Activated effector memory CD4-positive, alpha-beta T cell treated with Interleukin-2 at 50 U/mL for 16 hours (primary cell): ENCODE measurements at places on chromosomes 3 and 15.

- DNase-seq: no peak
These were observed 77.4 kb upstream of the SLC4A7 start for GRCh38 chr3:27561576-27561975.

- no peak for DNase-seq
These were observed 86.7 kb downstream of the VGLL4 start for GRCh38 chr3:11556851-11557644.

- no peak for DNase-seq
These were observed 12.8 kb downstream of the LRRC28 start for GRCh38 chr15:99264125-99264524.

DNA sequence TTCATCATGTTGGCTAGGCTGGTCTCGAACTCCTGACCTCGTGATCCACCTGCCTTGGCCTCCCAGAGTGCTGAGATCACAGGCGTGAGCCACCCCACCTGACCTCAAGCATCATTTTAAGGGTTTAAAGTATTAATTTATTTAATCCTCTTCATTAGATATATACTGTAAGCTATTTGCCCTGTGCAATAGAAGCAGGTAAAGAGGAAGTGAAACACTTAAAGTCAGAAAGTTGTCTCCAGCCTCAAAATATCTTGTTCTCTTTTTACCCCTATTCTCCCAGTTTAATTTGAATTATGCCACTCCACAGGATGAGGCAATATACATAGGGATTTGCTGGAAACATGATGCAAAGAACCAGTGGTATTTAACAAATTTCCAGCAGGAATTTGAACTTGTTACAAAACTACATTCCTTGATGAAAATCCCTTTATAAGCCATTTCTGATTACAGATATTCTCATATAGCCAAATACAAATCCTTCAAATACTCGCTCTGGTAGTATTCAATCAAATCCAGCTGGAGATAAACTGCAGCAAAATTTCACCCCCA lies 2.0 kb downstream of the NDUFB5 start:
- DNase-seq: no peak

DNA sequence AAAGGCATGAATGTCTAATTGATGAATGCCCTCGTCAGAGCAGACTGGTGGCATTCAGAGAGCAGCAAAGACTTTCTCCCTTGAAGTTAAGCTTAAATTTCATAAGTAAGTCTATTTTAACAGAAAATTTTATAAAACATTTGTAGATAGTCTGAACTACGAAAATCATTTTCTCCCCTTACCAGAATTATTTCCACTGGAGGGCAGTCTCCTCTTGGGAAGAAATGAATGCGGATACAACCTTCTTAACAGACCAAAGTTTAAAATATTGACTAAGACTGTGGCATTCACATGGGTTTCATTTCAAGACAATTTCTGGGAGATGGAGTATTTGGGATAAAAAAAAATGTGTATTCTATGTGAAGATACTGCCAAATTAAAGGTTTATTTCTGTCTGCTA lies 669.0 kb downstream of the FHIT start:
- DNase-seq: no peak

- DNase-seq: no peak
These were observed 73.0 kb downstream of the COL8A1 start for GRCh38 chr3:99711351-99711750.

- no peak for DNase-seq
These were observed 567.7 kb upstream of the TBL1XR1 start for GRCh38 chr3:177764933-177765332.

DNA sequence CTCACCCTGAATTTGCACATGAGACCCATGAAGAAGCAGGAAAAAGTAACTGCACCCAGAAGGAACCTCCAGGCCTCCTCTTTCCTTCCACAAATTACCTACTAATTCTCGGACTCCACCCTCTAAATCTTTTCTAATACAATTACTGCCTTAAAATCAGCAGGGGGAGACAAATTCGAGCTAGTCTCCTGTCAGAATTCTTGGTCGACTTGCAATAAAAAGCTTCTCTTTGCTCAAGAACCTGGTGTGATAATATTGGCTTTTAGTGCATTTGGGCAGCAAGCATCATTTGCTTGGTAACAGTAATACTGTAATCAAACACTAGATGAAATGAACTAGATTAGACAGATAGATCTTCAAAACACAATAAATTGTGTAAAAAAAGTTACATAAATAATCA lies 281.9 kb downstream of the RAP2B start:
- DNase-seq: no peak

- no peak for DNase-seq
These were observed 8.2 kb downstream of the SLC6A6 start for GRCh38 chr3:14410503-14411165.

DNA sequence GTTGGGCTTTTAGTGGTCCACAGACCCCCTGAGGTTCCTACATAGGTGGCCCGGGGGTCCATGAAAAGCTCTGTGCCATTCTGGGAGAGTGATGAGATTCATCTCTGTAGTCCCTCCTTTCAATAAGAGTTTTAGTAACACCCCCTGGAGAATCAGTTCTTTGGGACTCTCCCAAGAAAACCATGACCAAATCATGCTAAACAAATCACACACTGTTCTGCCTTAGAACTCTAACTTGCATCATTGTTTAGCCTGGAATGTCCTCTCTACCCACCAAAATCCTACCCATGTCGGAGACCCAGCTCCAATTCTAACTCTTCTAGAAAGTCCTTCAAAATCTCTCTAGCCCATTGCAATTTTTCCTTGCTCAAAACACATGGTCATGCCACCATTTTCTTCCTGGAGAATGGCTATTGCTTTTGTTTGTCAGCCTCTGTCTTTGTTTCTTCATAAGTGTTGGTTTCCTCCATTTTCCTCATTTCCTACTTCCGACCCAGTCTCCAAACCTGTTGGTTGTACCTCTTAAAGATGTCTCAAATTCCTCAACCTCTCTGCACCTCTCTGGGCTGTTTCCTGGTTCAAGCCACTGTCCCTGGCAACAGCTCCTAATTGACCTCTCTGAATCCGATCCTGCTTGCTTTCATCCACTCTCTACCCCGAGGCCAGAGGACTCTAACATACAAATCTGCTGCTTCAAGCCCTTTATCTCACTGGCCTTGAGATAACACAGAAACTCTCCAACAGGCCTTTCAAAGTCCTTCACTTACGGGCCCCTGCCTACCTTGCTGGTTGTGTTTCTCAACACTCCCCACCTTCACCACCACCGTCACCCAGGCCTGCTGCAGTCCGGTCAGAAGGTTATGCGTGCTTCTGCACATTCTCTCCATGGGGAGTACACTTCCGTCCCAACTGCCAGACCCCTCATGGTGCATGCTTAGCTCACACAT lies 23.7 kb downstream of the CYP19A1 start:
- DNase-seq: no peak

DNA sequence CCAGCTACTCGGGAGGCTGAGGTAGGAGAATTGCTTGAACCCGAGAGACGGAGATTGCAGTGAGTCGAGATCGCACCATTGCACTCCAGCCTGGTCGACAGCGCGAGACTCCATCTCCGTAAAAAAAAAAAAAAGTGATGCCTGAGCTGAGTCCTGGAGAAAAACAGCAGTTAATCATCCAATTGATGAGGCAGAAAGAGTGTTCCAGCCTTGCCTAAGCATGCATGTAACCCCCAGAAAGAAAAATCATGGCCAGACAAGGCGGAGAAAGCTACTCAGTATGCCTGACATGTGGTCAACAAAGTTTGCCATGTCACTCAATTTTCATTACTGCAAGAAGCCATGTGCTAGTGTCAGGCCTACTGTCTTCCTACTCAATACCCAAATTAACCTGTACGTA lies 593.1 kb upstream of the MDFIC2 start:
- no peak for DNase-seq

- DNase-seq: no peak
These were observed 118.8 kb upstream of the ADPGK start for GRCh38 chr15:72902245-72902918.

DNA sequence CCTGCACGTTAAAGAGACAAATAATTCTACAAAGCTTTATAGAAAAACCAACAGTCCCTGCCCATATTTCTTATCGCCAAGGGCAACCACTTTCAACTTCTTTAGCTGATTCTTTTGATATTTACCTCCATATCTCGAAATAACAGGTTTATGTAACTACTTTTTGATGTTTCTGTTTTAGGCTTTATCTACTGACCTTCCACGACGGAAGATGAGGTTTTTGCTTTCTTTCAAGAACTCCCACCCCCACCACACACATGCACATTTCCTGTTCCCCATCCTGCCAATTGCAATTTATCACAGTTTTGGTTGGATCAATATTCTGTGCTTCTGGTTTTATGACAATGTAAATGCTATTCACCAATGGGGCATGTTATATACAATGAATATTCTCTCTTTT lies 330.4 kb upstream of the ICE2 start:
- no peak for DNase-seq

- DNase-seq: no peak
These were observed 585 bp downstream of the KIF23 start for GRCh38 chr15:69414701-69415167.

DNA sequence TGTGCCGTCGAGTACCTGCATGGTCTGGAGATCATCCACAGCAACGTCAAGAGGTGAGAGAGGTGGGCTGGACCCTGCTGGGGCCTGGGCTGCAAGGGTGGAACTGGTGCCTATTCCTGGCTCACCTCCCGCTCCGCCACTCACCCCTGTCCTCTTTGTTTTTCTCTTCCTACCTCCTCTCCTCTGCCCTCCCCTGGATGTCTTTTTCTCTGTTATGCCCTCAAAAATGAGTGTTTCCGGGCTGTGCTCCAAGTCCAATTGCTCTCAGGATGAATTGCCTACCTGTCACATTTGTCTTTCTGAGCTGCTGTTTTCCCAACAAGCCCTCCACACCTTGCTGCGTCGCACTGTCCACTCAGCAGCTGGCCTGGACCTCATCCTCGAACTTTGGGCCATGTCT lies 28.5 kb upstream of the TATDN2 start:
- no peak for DNase-seq

GRCh38 chr3:5197022-5197421 lies 9.5 kb downstream of the EDEM1 start:
- no peak for DNase-seq
